ENCODE measurements at places on chromosomes 5 and 9.

DNA sequence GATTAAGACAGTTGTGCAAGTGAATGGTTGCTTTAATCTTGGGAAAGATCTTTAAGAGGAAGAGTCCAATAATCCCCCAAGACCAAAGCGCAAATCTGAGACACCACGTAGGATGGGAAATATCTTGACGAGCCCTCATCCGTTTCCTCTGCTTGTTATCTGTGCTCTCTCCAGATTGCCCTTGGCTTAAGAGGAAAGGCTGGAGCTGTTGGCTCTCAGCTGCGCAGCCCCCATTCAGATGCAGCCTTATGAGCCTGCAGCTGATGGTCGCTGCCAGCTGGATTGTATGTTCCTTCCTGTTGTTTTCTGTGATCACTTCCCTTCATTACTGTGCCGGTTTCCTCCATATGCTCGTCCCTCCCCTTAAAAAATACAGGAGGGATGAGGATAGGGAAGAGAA lies 47.7 kb downstream of the PWWP2A start:
- no peak for DNase-seq

DNA sequence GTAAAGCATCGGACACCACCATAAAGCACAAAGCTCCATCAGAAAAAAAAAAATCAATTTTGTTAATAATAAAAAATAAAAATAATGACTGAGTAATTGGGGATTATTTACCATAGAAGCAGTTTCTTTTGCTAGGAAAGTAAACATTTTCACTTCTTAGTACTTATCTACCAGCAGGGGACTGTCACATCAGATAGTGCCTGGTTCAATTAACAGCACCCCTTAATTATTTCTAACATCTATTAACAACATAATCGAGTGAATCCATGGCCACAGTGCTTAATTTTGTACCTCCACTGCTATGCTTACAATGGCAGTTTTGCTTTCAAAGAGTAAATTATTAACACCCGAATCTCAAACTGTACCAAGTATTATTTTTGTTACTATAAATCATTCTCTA lies 221.7 kb downstream of the SMARCA2 start:
- no peak for DNase-seq

- no peak for DNase-seq
Measured at GRCh38 chr9:91261417-91261816, 100.3 kb downstream of the AUH start.

DNA sequence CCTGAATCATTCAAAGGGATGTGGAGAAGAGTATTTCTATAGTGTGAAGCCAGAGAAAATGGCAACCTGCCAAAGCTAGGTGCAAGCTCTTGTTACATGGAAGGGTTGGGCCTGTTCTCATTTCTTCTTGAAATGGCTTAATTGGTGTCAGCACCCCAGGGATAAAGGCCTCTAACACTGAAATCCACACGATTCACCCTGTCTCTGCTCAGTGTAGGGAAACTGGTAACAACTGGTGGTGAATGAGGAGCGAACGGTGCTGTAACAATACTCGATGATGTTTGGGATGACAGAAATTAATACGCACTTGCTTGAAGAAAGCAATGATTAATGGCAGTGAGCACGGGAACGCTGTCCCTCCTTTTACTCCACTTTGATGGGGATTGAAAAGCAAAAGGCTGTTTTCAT lies 16.2 kb downstream of the PBX3 start:
- no peak for DNase-seq

- DNase-seq, result no peak
Measured at GRCh38 chr5:37722236-37723161, 117.3 kb downstream of the GDNF start.

DNA sequence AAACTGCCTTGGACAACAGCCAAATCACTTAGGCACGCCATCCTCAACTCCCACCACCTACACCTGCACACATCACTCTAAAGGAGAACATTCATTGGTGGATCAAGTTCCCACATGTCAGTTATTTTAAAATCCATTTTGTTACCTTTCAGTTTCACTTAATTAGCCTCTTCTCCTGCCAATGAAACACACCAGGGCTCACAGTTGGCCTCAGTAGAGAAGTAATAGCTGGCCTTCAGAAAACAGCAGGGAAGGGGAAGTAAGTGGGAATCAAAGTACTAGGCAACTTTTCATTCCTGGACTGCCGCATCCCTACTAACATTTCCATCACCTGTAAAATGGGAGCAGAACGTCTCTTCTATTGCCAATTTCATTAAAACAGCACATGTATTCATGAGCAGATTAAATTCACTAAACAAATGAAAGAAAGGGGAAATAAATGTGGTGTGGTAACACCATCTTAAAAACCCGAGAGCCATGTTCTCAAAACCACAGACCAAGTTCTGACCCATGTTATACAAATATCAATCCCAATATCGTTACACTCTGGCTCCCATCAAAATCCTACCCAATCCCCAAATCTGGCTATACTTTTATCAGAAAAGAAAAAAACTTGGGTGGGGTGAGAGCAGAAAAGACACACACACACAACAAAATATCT lies 1.7 kb downstream of the SIL1 start:
- no peak for DNase-seq

GRCh38 chr5:56974241-56974640 lies 22.3 kb upstream of the MIER3 start:
- DNase-seq, result no peak

DNA sequence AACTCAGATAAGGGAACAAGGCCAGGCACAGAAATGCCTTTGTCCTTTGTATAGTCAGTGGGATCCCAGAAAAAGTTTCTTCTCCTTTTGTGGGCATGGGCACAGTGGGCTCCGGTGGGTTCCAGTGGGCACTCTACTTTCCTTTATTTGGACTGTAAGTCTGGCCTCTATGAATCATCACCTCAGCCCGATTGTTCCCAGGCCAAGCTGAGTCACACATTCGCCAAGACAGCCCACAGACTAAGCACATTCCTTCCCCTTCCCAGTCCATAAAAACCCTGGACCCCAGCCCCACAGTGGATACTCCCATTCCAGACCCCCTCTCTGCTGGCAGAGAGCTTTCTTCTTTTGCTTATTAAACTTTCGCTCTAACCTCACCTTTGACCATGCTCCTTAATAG lies 165.0 kb downstream of the FBXL17 start:
- no peak for DNase-seq

- DNase-seq, result no peak
Measured at GRCh38 chr9:78101247-78101646, 69.6 kb upstream of the GNAQ start.

- DNase-seq, result no peak
Measured at GRCh38 chr5:155027993-155028629, 14.6 kb downstream of the KIF4B start.

DNA sequence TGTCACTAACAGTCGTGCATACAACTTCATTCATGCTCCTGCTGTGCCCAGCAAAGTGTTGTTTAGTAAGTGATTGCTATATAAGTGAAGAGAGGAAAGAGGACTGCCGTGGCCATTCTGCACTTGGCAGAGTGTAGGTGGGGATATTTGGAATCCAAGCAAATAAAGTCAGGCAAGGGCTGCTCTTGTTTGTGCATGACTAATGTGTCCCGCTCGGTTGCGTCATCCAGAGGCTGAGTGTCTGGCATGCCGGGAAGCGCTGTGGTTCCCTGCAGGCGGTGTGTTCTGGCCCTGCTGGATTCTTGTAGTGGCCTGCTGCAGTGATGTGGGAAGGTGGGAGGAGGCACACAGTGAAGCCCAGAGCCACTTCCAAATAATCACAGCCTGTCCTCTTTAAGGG lies 136.9 kb upstream of the ANKH start:
- no peak for DNase-seq
